ENCODE measurements at places on chromosomes 4 and X.

- DNase-seq = no peak
- H3K4me3 ChIP-seq = no peak overlapping the region
- H3K36me3 ChIP-seq = no peaks in the 10 kb centered on the region
- H3K27ac ChIP-seq = no peak overlapping the region
- H3K4me1 ChIP-seq = no peaks in the 10 kb centered on the region
These were observed 1075.3 kb downstream of the ADGRL3 start for GRCh38 chr4:62275470-62275869.

- no peaks in the 10 kb centered on the region for H3K36me3 ChIP-seq
- no peaks in the 10 kb centered on the region for H3K4me1 ChIP-seq
- H3K27me3 ChIP-seq = no peaks in the 10 kb centered on the region
- no peak overlapping the region for H3K27ac ChIP-seq
- no peak for DNase-seq
- H3K4me3 ChIP-seq = no peak overlapping the region
These were observed 107.6 kb downstream of the SOWAHB start for GRCh38 chr4:76790377-76790776.

GRCh38 chr4:1244978-1245471 is 3.9 kb downstream of the CTBP1 start:
- no peak overlapping the region for H3K4me3 ChIP-seq
- no peak overlapping the region for H3K27ac ChIP-seq
- no peaks in the 10 kb centered on the region for H3K27me3 ChIP-seq
- H3K4me1 ChIP-seq = peaks cover 23% of the 10 kb centered on the region
- peaks cover 23% of the 10 kb centered on the region for H3K36me3 ChIP-seq

- H3K27me3 ChIP-seq = no peaks in the 10 kb centered on the region
- H3K4me1 ChIP-seq = no peaks in the 10 kb centered on the region
- H3K27ac ChIP-seq = no peak overlapping the region
- DNase-seq = no peak
- H3K4me3 ChIP-seq = no peak overlapping the region
These were observed 333.8 kb downstream of the ANK2 start for GRCh38 chr4:113383111-113383785.

- H3K4me3 ChIP-seq = no peak overlapping the region
- H3K27me3 ChIP-seq = no peaks in the 10 kb centered on the region
- H3K36me3 ChIP-seq = peaks cover 36% of the 10 kb centered on the region
- H3K27ac ChIP-seq = no peak overlapping the region
These were observed 33.7 kb downstream of the HTT start for GRCh38 chr4:3108211-3108610.

DNA sequence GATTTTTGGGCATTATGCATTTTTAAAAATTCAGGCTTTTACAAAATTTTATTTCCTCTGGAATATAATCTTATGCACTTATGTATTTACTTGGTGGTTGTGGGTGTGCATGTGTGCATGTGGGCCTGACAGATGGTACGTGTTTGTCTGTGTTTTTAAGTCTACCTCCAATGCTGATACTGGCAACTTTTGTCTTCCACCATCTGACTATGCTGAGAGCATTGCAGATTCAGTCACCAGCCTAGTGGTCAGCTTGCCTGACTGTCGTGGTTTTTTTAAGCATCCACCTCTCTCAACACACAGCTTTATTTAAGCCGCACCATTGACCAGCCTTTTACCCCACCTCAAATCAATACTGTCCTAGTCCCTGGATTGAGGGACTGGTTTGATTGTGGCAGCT is 37.1 kb downstream of the FSTL5 start:
- no peaks in the 10 kb centered on the region for H3K27me3 ChIP-seq
- no peak for DNase-seq
- no peak overlapping the region for H3K4me3 ChIP-seq
- no peaks in the 10 kb centered on the region for H3K4me1 ChIP-seq
- H3K27ac ChIP-seq = no peak overlapping the region

DNA sequence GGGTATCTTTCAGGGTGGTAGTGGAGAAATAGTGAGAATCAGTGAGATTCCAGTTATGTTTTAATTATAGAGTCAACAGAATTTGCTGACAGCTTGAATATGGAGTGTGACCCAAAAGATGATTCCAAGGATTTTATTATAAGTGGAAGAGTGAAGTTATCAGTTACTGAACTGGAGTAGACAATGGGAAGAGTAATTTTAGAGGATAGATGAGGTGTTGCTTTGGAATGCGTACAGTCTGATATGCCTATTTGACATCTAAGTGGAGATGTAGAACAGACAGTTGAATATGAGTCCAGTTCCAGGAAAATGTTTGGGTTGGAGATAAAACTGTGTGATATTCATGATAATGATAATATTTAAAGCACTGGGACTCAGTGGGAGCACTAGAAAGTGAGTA is 174.2 kb downstream of the MAPK10 start:
- no peak for DNase-seq
- H3K4me3 ChIP-seq = no peak overlapping the region
- no peaks in the 10 kb centered on the region for H3K27me3 ChIP-seq
- H3K4me1 ChIP-seq = no peaks in the 10 kb centered on the region
- H3K36me3 ChIP-seq = no peaks in the 10 kb centered on the region

GRCh38 chr4:75513526-75514130 is 575 bp downstream of the RCHY1 start:
- H3K27me3 ChIP-seq = no peaks in the 10 kb centered on the region
- peak overlapping the region; percentile 97 for H3K27ac ChIP-seq
- no peak for DNase-seq
- peaks cover 17% of the 10 kb centered on the region for H3K4me1 ChIP-seq

GRCh38 chr4:9811806-9812205 is 30.4 kb downstream of the DRD5 start:
- H3K4me3 ChIP-seq = no peak overlapping the region
- no peak for DNase-seq
- no peaks in the 10 kb centered on the region for H3K4me1 ChIP-seq
- peaks cover 5% of the 10 kb centered on the region for H3K27me3 ChIP-seq
- H3K27ac ChIP-seq = no peak overlapping the region
- H3K36me3 ChIP-seq = no peaks in the 10 kb centered on the region

- no peaks in the 10 kb centered on the region for H3K4me1 ChIP-seq
- no peaks in the 10 kb centered on the region for H3K36me3 ChIP-seq
- H3K27me3 ChIP-seq = peaks cover 24% of the 10 kb centered on the region
- peak overlapping the region; percentile 4 for H3K4me3 ChIP-seq
These were observed 863 bp downstream of the CPE start for GRCh38 chr4:165379678-165380064.

DNA sequence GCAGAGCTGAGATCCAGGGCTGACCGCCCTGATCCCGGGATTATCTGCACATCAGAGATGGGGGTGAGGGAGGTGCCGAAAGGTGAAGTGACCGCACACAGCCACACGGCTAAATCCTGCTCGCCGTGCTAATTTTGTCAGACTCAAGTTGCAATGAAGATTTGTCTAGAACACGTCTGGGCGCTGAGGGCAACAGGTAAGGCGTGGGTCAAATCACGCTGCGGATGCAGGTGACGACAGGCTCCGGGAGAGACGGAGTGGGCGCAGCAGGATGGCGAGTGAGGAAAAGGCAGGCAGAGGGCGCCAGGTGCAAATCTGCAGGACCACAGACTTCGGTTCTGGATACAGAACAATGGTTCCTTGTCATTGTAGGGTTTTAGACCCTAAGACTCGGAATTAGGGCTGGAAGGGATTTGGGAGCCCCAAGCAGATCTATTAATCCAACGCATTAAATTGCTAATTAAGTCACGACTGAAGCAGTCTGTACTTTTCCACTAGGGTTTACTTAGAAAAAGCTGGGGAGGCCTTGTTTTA is 1.9 kb upstream of the TBC1D14 start:
- no peaks in the 10 kb centered on the region for H3K36me3 ChIP-seq
- H3K4me3 ChIP-seq = no peak overlapping the region
- H3K27ac ChIP-seq = no peak overlapping the region
- peaks cover 32% of the 10 kb centered on the region for H3K27me3 ChIP-seq
- peaks cover 20% of the 10 kb centered on the region for H3K4me1 ChIP-seq

GRCh38 chr4:77076889-77077635 is 1.3 kb upstream of the CCNI start:
- peak overlapping the region; percentile 79 for H3K4me3 ChIP-seq
- no peak for DNase-seq
- H3K27me3 ChIP-seq = no peaks in the 10 kb centered on the region
- no peaks in the 10 kb centered on the region for H3K36me3 ChIP-seq

GRCh38 chr4:26175905-26176470 is 144.8 kb upstream of the RBPJ start:
- no peak for DNase-seq
- no peak overlapping the region for H3K4me3 ChIP-seq
- no peaks in the 10 kb centered on the region for H3K4me1 ChIP-seq
- no peak overlapping the region for H3K27ac ChIP-seq
- no peaks in the 10 kb centered on the region for H3K36me3 ChIP-seq

GRCh38 chr4:81355136-81355535 is 116.6 kb downstream of the RASGEF1B start:
- DNase-seq = no peak
- H3K27ac ChIP-seq = no peak overlapping the region
- no peaks in the 10 kb centered on the region for H3K27me3 ChIP-seq
- H3K4me3 ChIP-seq = no peak overlapping the region
- no peaks in the 10 kb centered on the region for H3K4me1 ChIP-seq
- no peaks in the 10 kb centered on the region for H3K36me3 ChIP-seq

GRCh38 chr4:52748432-52748831 is 2.8 kb downstream of the ERVMER34-1 start:
- no peak for DNase-seq
- H3K27me3 ChIP-seq = peaks cover 14% of the 10 kb centered on the region
- H3K4me3 ChIP-seq = no peak overlapping the region
- peaks cover 9% of the 10 kb centered on the region for H3K4me1 ChIP-seq
- no peaks in the 10 kb centered on the region for H3K36me3 ChIP-seq

DNA sequence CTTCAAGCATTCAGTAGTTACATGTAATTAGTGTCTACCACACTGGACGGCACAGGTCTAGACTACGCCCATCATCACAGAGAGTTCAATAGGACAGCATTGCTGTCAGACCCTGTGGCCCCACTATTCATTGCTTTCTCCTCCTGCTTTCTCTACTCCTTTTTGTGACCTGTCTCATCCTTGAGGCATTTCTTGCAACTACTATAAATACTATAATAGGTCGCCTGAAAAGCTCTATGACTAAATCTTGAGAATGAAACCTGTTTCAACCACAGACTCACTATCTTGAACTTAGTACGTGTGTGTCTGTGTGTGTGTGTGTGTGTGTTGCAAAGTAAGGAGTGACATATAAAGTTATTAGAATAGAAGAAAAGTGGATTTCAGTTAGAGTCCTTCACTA is 252.9 kb upstream of the KLF3 start:
- no peaks in the 10 kb centered on the region for H3K27me3 ChIP-seq
- H3K4me3 ChIP-seq = no peak overlapping the region
- DNase-seq = no peak
- H3K4me1 ChIP-seq = peaks cover 3% of the 10 kb centered on the region
- H3K36me3 ChIP-seq = no peaks in the 10 kb centered on the region

- H3K27me3 ChIP-seq = no peaks in the 10 kb centered on the region
- H3K36me3 ChIP-seq = no peaks in the 10 kb centered on the region
- H3K4me1 ChIP-seq = no peaks in the 10 kb centered on the region
- no peak overlapping the region for H3K4me3 ChIP-seq
These were observed 78.7 kb upstream of the PCDH18 start for GRCh38 chr4:137610960-137611359.

DNA sequence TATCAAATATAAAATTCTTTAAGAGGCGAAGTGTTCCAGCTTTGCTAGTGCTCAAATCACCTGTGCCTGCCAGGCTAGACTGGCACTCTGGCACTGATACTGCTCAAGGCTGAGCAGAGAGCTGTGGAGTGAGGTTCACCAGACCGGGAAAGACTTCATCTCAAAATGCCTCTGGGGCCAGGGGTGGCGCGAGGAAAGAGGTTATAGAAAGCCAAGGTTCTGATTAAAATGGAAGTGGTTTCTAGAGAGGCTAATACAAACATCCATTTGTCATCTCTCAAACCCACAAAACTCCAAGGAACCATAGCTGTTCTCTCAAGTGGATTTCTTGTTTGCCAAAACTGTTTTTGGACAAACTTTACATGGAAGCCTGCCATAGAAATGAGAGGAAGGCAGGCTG is 41.5 kb downstream of the F11 start:
- no peak overlapping the region for H3K4me3 ChIP-seq
- no peaks in the 10 kb centered on the region for H3K4me1 ChIP-seq
- no peak for DNase-seq

GRCh38 chrX:55142919-55143310 is 54.1 kb downstream of the PAGE2 start:
- no peaks in the 10 kb centered on the region for H3K4me1 ChIP-seq
- no peak overlapping the region for H3K27ac ChIP-seq
- no peak overlapping the region for H3K4me3 ChIP-seq

DNA sequence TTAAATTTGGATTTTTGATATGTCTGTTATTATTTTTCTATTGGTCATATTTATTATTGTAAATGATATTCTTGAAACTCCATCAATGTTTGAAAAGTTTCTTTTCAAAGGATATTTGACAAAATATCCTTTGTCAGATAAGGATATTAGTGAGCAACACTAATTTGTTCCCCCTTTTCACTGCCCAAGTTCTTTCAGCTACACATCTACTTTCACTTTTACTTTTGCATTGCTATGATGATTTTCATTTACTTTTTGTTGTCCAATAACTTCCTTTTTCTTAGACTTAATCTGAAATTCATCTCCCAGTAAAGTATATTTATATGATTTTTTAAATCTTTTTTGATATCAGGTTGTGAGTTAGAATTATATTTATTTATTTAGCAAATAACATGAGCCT is 542.3 kb upstream of the ADGRL3 start:
- H3K4me3 ChIP-seq = no peak overlapping the region
- H3K27me3 ChIP-seq = no peaks in the 10 kb centered on the region
- H3K4me1 ChIP-seq = no peaks in the 10 kb centered on the region
- DNase-seq = no peak

DNA sequence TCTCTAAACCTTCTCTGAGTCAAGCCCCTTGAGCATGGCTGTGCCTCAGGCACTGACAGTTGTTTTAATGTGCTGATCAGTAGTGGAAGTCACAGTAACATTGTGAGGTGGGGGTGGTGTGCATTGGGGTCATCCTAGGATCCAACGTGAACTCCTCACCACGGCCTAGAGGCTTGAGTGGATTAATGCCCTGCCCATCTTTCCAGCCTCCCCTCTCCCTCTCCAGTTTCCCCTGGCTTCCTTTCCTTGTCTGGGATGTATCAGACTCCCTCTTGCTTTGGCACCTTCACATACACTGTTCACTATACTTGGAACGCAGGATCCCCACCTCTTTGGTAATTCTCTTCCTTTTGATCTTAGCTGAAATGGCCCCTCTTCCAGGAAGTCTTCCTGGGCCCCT is 13.3 kb upstream of the PJA1 start:
- no peak overlapping the region for H3K4me3 ChIP-seq
- H3K36me3 ChIP-seq = no peaks in the 10 kb centered on the region
- no peak for DNase-seq
- H3K27me3 ChIP-seq = peaks cover 15% of the 10 kb centered on the region
- H3K4me1 ChIP-seq = no peaks in the 10 kb centered on the region

DNA sequence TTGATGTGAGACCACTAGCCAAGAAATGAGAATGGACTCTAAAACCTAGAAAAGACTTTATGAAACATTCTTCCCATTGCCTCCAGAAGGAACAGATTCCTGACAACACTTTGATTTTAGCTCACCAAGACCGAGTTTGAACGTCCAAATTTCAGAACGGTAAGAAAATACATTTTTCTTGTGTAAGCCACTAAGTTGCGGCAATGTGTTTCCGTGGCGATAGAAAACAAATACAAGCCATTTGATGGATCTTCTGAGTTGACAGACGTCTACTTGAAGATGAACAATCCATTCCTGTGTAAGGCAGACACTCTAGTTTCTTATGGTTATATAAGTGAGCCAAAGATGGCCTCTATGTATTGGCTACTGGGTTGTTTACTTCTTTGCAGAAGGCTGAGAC is 52.5 kb downstream of the HS3ST1 start:
- no peak overlapping the region for H3K4me3 ChIP-seq
- H3K36me3 ChIP-seq = no peaks in the 10 kb centered on the region
- no peak overlapping the region for H3K27ac ChIP-seq
- no peak for DNase-seq
- no peaks in the 10 kb centered on the region for H3K27me3 ChIP-seq
